ENCODE measurements at places on chromosomes 5 and 9. TPM values are rescaled to one million over a fixed set of nuclear protein-coding genes. Genes with fewer than 3 reads are reported as not detected.

The LOX gene
- 100 TPM for total RNA-seq

- DNase-seq = no peak
Measured at GRCh38 chr5:15234366-15234765, 265.6 kb upstream of the FBXL7 start.

- DNase-seq = no peak
Measured at GRCh38 chr5:135036405-135036804, 2.4 kb upstream of the PITX1 start.

DNA sequence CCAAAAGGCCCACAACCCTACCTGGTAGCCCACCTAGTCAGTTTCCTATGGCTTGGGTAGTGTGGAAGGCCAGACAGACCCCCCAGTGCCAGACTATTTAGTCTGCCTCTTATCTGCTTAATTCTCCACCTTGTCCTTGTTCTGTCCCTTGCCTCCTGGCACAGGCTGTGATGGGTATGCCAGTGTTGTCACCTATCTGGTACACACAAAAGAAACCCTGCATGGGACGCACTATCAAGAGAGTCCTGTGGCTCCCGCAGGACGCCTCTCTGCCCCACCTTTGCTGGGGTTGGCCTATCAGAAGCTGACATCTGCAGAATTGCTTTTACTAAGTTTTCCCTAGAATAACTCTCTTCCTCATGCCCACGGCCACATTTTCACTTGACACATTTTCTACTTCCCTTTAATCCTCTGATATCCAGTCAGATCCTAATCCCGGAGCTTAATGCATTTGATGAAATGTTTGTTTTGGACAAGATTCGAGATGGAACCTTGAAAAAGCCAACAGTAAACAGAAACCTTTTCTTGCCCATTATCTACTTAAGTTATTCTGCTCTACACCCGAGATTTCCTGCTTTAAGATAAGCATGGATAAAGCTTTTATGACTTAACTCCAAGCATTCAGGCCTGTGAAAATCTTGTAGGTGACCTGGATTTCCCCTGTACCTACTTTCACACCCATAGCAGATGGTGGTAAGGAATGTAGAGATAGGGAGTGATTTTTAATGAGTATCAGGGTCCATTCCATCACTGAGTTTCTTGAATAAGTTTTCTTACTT is 468.5 kb downstream of the ZNF608 start:
- no peak for DNase-seq

- peak; percentile 13 for DNase-seq
Measured at GRCh38 chr5:1445313-1445688, at the start of gene SLC6A3. TSS of gene SLC6A3 (minus strand) at chr5:1445440. CDS start at chr5:1443197, 2,243 bp downstream.

- DNase-seq = no peak
Measured at GRCh38 chr9:91844190-91844589, 105.8 kb downstream of the ROR2 start.

DNA sequence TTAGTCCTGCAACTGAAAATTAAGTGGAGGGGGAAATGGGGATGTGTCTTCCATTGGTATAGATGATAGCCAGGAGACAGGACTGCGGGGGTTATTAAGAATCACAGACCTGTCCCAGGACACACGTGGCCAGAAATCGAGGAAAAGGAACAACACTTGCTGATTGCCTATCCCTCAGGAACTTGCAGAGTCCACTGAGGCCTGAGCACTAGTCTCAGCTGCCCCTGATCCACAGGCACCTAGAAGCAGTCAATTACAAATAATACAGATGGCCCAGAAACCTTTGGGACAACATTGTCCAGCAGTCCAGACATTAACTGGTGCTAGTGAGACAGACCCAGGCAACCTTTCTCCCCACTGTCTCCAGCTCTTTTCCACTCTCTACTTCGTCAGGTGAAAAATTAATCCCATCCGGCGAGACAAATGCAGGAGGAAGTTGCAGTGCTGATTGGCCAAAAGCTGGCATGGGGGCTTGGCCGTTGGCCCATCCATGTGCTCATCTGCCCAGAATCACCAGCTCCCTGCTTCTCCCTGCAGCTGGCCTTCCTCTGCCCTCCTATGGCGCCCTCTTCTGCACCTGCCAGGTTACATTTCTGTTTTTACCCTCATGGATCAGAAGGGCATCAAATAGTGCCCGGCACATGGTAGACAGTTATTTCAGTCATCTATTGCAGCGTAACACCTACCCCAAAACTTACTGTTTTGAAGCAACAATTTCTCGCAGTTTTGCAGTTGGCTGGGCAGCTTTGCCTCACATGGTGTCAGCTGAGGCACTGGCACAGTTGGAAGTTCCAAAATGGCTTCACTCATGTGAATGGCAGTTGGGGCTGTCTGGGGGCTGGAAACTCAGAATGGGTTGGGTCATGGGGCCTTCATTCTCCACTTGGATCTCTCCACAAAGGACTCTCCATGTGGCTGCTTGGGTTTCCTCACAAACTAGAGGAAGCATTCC is 3.6 kb upstream of the B4GALT1 start:
- DNase-seq = peak; percentile 57
